Activated CD4-positive, alpha-beta T cell treated with anti-CD3 and anti-CD28 coated beads, Interleukin-2, amount 10 ng/mL, durations not matched to agents 24 days and 14 days (primary cell): ENCODE measurements at places on chromosomes 5 and 9. TPM values are rescaled to one million over a fixed set of nuclear protein-coding genes. Genes with fewer than 3 reads are reported as not detected.

GRCh38 chr9:127968042-127968441 is 12.7 kb downstream of the EEIG1 start:
- H3K4me1 ChIP-seq: peaks cover 92% of the 10 kb centered on the region
- H3K27me3 ChIP-seq: no peaks in the 10 kb centered on the region
- H3K36me3 ChIP-seq: peaks cover 18% of the 10 kb centered on the region
- DNase-seq: peak; percentile 71
- peak overlapping the region; percentile 89 for H3K27ac ChIP-seq

- H3K36me3 ChIP-seq: no peaks in the 10 kb centered on the region
- H3K27ac ChIP-seq: no peak overlapping the region
- no peak overlapping the region for H3K4me3 ChIP-seq
- no peaks in the 10 kb centered on the region for H3K4me1 ChIP-seq
- no peaks in the 10 kb centered on the region for H3K27me3 ChIP-seq
Observed at GRCh38 chr9:24359046-24359445, 186.7 kb downstream of the IZUMO3 start.

GRCh38 chr9:113808391-113809358 is 67.4 kb upstream of the ZNF618 start:
- no peaks in the 10 kb centered on the region for H3K4me1 ChIP-seq
- no peak overlapping the region for H3K4me3 ChIP-seq
- H3K27me3 ChIP-seq: peaks cover 11% of the 10 kb centered on the region

DNA sequence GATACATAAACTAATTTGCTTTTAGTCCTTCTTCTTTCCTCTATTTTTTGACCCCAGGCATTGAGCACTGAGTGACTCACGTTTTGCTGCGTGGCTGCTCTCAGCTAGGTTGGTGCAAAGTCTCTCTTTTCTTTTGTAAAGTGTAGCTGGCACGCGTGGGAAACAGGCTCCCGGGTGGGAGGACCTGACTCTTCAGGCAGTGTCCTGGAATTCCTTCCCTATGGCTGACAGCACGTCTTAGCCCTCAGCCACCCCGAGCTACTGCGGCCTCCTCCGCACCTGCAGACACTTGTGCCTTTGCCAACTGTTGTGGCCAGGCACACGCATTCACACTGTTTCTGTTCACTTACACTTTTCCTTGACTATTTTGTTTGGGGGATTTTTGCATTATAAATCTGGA is 877 bp upstream of the SCGB3A1 start:
- DNase-seq: no peak
- H3K4me3 ChIP-seq: no peak overlapping the region
- H3K36me3 ChIP-seq: no peaks in the 10 kb centered on the region
- H3K4me1 ChIP-seq: peaks cover 2% of the 10 kb centered on the region
- peaks cover 36% of the 10 kb centered on the region for H3K27me3 ChIP-seq

DNA sequence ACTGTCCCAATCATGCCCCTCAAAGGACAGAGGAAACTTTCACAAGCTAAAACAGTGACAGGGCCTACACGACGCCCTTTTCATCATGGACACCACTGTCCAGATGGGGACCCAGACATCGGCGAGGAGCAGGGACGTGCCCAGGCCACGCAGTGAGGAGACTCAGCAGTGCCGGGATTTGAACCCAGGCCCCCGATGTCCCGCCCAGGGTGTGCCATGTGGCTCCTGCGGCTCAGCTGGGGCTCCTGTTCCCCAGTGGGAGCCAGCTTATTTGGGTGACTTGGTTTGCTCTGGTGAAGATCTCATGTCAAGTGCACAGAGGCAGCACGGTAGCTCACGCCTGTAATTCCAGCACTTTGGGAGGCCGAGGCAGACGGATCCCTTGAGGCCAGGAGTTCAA is 82.2 kb downstream of the STK10 start:
- no peak overlapping the region for H3K27ac ChIP-seq
- no peak overlapping the region for H3K4me3 ChIP-seq
- H3K4me1 ChIP-seq: peaks cover 42% of the 10 kb centered on the region
- H3K36me3 ChIP-seq: peaks cover 47% of the 10 kb centered on the region
- H3K27me3 ChIP-seq: no peaks in the 10 kb centered on the region
- DNase-seq: no peak

The ABLIM3 gene
- not detected in 2 replicates for total RNA-seq

The TSLP gene
- total RNA-seq: 0.09 and 0.42 TPM in 2 replicates

DNA sequence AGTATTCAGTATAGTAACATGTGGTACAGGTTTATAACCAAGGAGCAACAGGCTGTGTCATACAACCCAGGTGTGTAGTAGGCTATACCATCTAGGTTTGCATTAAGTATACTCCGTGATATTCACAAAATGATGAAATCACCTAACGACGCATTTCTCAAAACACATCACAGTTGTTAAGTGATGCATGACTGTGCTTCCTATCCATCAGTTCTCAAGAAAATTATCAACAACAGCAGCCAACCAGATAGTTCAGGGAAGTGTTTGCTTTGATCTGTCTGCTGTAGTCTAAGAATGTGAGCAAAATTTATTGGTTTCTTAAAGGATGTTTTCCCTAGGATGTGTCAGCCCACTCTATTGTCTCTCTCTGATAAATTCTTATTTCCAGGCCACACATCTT is 7.4 kb downstream of the ZBTB26 start:
- peaks cover 4% of the 10 kb centered on the region for H3K4me1 ChIP-seq
- no peak overlapping the region for H3K4me3 ChIP-seq
- H3K27ac ChIP-seq: no peak overlapping the region
- no peaks in the 10 kb centered on the region for H3K27me3 ChIP-seq

The NXNL2 gene
- not detected in 2 replicates for total RNA-seq

- peaks cover 25% of the 10 kb centered on the region for H3K27me3 ChIP-seq
- H3K27ac ChIP-seq: no peak overlapping the region
- H3K36me3 ChIP-seq: no peaks in the 10 kb centered on the region
- no peak for DNase-seq
- no peak overlapping the region for H3K4me3 ChIP-seq
- no peaks in the 10 kb centered on the region for H3K4me1 ChIP-seq
Observed at GRCh38 chr9:124180557-124180956, 77.2 kb upstream of the NEK6 start.

The TLR4 gene
- total RNA-seq: not detected in 2 replicates

DNA sequence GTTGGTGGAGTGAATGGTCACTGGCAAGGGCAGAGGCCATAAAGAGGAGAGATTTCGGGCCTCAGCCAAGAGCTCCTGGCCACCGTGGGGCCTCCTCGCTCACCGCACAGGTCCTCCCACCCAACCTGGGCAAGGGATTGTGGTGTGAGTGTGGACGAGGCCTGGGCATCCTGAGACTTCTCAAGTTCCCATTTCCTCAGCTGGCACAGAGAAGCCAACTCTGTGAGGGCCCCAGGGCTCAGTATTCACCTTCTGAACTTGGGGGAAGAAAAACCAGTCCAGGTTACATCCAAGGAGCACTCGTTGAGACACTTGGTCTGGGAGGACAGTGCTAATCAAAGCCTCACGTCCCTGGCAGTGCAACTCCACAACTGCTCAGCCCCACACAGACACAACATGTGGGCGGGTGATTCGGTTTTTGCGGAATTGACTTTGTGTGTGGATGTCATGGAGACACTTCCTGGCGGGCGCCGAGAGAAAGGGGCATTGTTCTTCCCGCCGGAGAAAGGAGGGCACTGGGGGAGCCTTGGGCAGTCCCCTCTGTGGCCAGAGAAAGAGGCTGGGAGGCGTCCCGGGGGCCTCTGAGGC is 28.5 kb upstream of the NKD2 start:
- peak; percentile 53 for DNase-seq
- no peak overlapping the region for H3K4me3 ChIP-seq
- H3K27ac ChIP-seq: no peak overlapping the region
- peaks cover 4% of the 10 kb centered on the region for H3K36me3 ChIP-seq
- H3K27me3 ChIP-seq: peaks cover 10% of the 10 kb centered on the region

GRCh38 chr5:154179846-154180710 is 10.5 kb upstream of the GALNT10 start:
- H3K4me1 ChIP-seq: peaks cover 18% of the 10 kb centered on the region
- no peaks in the 10 kb centered on the region for H3K36me3 ChIP-seq
- peaks cover 10% of the 10 kb centered on the region for H3K27me3 ChIP-seq
- H3K27ac ChIP-seq: no peak overlapping the region

DNA sequence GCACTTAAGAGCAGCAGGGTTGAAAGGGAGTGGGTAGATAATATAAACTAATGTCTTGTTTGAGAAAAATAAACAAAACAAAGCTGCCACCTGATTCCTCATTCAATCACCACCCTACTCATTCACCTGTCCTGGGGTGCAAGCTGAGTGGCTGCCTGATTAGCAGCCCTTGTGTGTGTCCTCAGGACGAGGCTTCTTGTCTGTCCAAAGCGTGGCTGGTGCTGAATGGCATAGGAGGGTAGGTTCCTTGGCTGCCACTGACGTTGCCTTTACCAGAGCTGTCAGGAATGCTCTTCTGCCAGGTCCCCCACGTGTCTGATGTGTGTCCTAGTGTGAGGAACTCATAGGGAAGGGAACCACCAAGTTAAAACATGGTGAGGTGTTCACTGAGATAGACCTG is 146.6 kb upstream of the SLC24A2 start:
- no peak overlapping the region for H3K4me3 ChIP-seq
- peaks cover 6% of the 10 kb centered on the region for H3K4me1 ChIP-seq
- H3K27me3 ChIP-seq: no peaks in the 10 kb centered on the region
- H3K27ac ChIP-seq: no peak overlapping the region
- DNase-seq: peak; percentile 48

The ADGRV1 gene
- total RNA-seq: 0.63 TPM in 1 of 2 replicates, not detected in the other

DNA sequence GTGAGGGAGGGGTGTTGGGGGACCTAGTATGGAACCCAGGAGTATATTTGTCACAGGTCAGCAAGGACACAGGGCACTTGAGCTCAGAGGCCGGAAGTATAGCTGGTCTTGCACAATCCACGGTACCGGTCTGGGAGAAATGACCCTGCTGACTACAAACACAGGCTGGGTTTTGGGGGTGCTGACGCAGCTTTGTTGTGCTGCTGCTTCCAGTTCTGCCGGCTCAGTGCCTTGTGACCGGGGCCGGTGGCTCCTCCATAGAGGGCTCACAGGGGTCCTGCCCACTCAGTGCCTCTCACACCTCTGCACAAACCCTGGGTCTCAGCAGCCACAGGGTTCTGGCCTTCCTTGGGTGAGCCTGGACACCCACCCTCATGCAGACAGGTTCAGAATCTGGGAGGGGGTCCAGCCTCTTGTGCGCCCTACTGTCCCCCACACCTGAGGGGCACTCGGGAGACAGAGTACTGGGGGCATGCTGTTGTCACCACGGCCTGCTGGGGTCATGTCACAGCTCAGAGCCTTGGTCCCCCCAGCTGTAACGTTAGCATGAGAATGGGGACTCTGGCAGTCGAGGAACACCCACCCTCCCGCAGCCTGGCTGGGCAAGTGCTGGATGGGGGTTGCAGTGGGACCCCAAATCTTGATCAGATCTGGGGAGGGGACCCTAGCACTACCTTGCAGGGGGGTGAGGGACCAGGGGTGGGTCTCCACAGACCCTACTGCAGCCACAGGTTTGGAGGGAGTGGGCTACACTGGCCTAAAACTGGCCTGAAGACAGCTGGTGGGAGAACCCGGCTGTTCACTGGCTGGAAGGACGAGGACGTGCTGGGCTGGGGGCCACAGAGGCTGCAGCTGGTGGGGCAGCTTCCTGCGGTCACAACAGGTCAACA is 17.7 kb downstream of the NINJ1 start:
- peaks cover 16% of the 10 kb centered on the region for H3K36me3 ChIP-seq
- no peak overlapping the region for H3K4me3 ChIP-seq
- H3K27ac ChIP-seq: no peak overlapping the region

The GRXCR2 gene
- not detected in 2 replicates for total RNA-seq

DNA sequence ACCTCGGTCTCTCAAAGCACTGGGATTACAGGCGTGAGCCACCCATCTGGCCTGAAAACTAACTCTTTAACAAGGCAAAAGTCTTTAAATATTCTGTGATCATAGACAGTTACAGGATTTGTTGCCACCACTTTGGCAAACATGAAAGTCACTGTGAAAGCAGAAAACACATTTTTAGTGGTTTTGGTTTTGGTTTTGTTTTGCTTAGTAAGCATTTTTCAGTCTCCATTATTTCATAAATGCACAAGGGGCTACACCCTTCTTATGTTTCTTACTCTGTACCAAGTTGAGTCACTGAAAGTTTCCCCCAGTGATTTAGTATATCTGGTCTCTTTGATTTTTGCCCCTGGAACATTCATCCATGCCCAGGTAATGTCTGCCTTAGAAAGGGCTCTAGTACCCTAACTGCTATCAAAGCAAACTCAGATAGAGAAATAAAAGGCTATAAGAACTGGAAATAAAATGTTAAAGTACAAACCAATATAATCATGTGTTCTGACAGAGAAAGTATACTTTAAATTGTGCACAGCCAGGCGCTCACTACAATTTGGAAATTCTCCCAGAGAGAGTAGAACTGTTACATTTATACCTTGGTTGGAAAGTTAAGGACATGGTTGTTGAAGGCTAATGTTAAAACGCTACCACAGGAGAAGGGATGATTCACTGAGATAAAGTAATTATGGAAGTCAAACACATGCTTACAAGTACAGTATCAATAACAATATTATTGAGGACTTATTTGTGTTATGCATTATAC is 1022.5 kb upstream of the DMAC1 start:
- H3K27ac ChIP-seq: no peak overlapping the region
- H3K4me3 ChIP-seq: no peak overlapping the region
- no peak for DNase-seq

DNA sequence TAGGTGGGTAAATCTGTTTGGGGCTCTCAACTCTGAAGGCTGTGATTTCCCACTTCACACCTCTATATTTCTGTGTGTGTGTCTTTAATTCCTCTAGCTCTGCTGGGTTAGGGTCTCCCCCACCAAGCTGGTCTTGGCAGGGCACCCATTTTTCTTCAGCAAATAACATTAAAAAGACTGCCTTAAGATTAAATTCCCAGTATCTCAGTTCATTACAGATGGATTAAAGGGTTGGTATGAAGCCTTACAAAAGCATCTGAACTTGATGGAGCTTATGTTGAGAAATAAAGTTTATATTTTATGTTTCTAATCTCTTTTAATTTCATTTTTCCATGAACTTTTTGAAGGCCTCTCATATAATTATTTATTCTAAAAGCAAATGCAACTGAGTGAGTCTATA is 11.7 kb downstream of the PCAT7 start:
- H3K4me1 ChIP-seq: no peaks in the 10 kb centered on the region
- peaks cover 7% of the 10 kb centered on the region for H3K27me3 ChIP-seq
- no peak for DNase-seq
- H3K36me3 ChIP-seq: no peaks in the 10 kb centered on the region
- no peak overlapping the region for H3K27ac ChIP-seq

The PIK3R1 gene
- total RNA-seq: 35.2 and 38.6 TPM in 2 replicates

The PGM5 gene
- not detected in 2 replicates for total RNA-seq

The OGN gene
- total RNA-seq: not detected in 2 replicates

DNA sequence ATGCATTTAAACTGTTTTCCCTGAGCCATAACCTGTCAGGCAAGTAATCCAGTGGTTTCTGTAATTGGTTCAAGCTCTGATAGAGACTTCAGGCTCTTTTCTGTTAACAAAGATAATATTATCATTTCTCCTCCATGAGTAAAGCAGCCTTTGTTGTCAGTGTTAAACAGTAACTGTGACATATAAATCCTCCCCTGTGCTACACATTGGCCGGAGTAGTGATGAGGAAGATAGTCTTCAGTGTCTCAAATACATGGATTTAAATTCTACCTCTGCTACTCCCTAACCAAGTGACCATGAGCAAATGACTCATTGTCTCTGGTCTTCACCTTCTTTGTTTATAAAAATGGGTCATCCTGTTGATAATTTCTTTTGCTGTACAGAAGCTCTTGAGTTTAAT is 615.5 kb upstream of the CHD1 start:
- H3K4me1 ChIP-seq: no peaks in the 10 kb centered on the region
- H3K27ac ChIP-seq: no peak overlapping the region
- no peak overlapping the region for H3K4me3 ChIP-seq
- no peaks in the 10 kb centered on the region for H3K36me3 ChIP-seq

The ELAVL2 gene
- total RNA-seq: not detected in 2 replicates

The TMEM232 gene
- total RNA-seq: 1.6 TPM in 2 replicates

- H3K4me3 ChIP-seq: no peak overlapping the region
- DNase-seq: no peak
- peaks cover 5% of the 10 kb centered on the region for H3K27me3 ChIP-seq
- H3K4me1 ChIP-seq: no peaks in the 10 kb centered on the region
Observed at GRCh38 chr9:86549920-86550319, 195.7 kb upstream of the TUT7 start.

GRCh38 chr5:53019320-53019719 is 30.2 kb downstream of the ITGA2 start:
- no peak overlapping the region for H3K27ac ChIP-seq
- H3K4me3 ChIP-seq: no peak overlapping the region
